ENCODE measurements at places on chromosomes 13 and 19.

GRCh38 chr19:5225486-5226345 lies 114.9 kb downstream of the PTPRS start:
- DNase-seq: no peak

- no peak for DNase-seq
These were observed 150.2 kb downstream of the NDFIP2 start for GRCh38 chr13:79631051-79631659.

DNA sequence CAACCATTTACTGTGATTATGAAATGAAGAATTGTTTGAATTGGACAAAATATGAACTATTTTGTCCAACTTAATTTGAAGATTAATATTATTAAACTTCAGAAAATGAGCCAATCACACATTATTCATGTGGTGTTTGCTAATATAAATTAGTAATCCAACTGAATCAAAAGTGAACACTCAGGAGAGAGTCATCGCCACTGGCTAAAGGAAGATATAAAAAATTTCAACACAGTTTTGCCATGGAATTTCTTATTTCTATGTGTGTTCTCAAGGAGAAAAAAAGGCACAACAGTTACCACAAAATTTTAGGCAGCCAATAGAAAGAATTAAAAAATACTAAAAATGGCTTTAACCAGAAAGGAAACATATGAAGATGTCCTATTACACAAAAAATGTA lies 2683.8 kb downstream of the PCDH9 start:
- DNase-seq: no peak

DNA sequence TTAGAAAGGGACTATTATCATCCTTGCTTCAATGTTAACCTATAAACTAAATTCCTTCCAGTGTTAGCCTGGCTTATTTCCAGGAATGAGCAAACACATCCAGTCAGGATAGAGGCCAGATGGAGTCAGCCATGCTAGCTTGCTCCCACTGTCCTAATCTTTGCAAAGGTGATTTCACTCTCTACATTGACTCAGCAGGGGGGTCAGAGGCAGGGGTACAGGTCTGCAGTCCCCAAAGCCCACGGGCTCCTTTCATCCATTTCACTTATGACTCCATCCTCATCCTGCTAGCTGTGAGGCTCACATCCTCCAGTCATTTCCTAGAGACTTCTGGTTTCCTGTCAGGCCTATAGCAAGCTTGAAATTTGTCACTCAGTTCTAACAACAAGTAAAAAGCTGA lies 63.4 kb upstream of the CEACAM8 start:
- DNase-seq: no peak

DNA sequence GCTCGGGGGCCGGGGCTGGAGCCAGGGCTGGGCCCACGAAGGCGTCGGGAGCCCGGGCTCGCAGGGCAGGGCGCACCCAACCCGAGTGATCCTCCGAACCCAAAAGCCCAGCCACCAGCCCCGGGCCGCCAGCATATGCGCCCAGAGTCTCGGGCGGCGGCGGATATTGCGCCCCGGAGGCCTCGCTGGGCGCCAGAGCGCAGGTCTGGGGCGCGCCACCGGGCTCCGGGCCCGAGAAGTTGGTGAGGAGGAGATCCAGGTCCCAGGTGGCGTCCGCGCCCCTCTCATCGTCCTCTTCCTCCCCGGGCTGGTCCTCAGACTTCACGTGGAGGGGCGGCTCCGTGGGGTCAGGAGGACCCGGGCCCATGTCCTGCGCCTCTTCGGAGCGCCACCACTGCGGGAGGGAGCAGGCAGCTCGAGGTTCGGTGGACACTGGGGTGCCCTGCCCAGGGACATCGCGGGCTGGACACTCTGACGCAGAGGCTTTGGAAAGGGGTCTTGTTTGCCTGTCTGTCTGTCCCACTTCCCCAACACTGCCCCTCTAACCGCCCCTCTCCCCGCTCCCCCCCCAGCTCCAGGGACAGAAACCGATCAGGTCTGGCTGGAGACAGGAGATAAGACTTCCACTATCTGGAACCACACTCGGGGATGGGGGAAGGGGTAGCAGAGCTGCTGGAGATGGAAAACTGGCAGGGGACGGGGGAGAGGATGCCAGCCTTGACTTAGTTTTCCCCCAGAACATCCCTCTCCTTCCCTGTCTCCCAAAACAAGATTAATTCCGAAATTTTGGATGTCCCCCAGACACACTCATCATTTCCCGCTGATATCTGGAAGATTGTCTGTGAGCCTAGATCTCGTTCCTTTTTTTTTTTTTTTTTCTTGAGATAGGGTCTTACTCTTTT lies 1.0 kb downstream of the KLF1 start:
- no peak for DNase-seq

DNA sequence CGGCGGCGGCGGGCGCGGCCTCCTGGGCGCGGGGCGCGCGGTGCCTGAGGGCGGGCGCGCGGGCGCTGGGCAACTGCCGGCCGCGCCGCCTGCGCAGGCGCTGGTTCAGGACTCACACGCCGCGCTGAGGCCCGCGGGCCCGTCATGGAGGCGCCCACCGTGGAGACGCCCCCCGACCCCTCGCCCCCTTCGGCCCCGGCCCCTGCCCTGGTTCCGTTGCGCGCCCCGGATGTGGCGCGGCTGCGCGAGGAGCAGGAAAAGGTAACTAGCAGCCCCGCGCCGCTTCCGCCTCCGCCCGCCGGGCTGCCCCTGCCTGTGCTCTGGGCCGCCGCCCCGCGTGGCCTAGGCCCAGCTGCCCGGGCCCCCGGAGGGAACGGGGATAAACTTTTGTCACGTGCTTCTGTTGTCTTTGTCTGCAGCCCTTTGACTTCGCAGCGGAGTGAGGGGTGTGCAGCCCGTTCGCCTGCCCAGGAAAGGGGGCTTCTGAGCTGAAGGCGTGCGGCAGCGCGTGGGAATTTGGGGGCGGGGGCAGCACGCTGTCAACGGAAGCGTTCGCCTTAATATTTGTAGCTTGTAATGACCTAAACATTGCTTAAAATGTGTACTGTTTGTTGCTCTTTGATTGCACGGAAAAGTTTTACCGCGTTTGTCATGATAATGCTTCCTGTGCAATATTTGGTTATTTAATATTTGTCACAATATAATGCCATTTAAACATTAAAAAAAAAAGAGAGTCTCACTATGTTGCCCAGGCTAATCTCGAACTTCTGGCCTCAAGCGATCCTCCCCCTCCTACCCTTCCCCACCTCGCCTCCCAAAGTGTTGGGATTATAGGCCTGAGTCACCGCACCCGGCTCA lies 594 bp downstream of the URI1 start:
- DNase-seq: peak; percentile 22

GRCh38 chr13:58087566-58087965 lies 456.0 kb downstream of the PCDH17 start:
- DNase-seq: no peak

GRCh38 chr19:14369399-14370168 lies 11.7 kb upstream of the ADGRE5 start:
- no peak for DNase-seq

DNA sequence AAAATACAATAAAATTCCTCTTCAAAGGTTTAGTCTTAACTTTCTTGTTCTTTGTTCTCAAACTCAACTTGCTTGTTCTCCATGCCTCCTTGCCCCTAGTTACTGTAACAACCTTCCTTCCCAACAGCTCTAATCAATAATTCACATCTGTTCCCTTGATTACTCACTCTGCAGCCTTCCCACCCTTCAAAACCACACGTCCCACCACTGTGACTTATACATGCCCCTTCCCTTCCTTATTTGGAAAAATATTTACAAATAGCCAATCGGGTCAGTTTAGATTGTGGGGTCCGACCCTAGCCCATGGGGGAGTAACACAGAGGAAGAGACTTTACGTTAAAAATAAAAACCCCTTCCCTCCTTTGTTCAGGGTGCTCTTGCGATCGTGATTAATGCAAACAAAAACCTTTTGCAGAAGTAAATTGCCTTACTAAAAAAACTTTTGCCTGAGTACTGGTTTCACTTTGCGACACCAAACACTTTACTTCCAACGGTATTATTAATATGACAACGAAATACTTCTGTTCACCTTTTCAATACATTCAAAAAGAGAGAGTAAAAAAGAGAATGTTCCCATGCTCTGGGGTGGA lies 512 bp upstream of the ZNF93 start:
- DNase-seq: peak; percentile 38

GRCh38 chr19:51660975-51661600 lies 14.5 kb upstream of the SIGLEC14 start:
- DNase-seq: peak; percentile 20

GRCh38 chr13:111899714-111900389 lies 167.1 kb upstream of the SOX1 start:
- DNase-seq: no peak

DNA sequence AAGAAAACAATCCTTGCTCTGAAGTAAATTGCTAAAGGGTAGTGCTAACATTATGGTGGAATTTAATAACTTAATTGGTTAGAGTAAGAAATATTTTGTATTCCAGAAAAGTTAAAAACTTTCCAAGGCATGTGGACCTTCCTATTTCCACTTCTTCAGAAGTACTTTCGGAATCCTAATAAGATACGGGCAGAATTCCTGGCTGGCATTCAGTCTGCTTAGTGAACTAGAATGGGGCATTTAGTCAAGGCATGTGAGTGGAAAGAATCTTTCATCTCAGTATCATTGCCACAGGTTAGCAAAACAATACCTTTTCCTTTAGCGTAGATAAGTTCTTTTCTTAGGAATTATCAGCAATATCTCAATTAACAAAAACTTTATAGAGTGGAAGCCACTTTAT lies 85.1 kb downstream of the TNFRSF19 start:
- no peak for DNase-seq

DNA sequence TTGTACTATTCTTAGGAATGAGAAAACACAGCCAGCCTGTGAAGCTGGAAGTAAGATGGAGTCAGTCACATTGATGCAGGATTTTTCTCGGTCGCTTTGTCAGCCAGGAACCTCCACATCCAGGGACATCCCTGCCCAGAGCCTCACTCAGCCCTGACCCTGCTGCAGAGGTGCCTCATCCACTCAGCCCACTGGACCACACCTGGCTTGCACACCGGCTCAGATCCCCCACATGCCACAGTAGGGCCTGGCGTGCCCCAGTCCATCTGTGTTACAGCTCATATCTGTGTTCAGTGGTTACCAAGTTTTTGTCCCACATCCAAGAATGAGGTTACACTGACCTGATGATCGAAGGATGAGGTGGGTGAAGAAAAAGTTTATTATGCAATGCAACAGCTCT lies 1315.4 kb downstream of the SLITRK1 start:
- no peak for DNase-seq

GRCh38 chr13:46165485-46166223 lies 16.3 kb downstream of the LCP1 start:
- DNase-seq: no peak

- no peak for DNase-seq
These were observed 375.6 kb downstream of the COG6 start for GRCh38 chr13:40031031-40031430.

- no peak for DNase-seq
These were observed 22.9 kb upstream of the ADGRE1 start for GRCh38 chr19:6864325-6864940.

- no peak for DNase-seq
These were observed 6.5 kb downstream of the ATP8B3 start for GRCh38 chr19:1805401-1806183.

- DNase-seq: no peak
These were observed 135.9 kb downstream of the URI1 start for GRCh38 chr19:30077851-30078355.

Data from NCI-H748 treated with DMSO at 0.1 percent for 48 hours (cell line).